ENCODE measurements at places on chromosomes 16 and 17.

DNA sequence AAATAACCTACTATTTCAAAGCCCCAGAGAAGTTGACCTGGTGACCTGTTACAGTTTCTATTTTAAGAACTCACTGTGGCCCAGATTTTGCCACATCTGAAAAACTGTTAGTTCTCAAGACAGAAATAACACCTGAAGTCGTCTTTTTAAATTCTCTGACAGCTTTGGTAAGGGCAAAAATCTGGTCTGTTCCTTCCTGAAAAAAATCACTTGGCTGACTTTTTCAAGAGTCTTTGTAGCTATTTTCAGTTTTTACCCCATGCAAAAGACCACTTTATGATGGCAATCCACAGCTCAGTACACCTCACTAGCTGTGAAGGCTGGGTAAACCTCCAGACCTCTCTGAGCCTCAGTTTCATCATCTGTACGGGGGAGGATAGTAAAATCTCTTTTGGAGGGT is 60.7 kb upstream of the SREBF1 start:
- DNase-seq: no peak

DNA sequence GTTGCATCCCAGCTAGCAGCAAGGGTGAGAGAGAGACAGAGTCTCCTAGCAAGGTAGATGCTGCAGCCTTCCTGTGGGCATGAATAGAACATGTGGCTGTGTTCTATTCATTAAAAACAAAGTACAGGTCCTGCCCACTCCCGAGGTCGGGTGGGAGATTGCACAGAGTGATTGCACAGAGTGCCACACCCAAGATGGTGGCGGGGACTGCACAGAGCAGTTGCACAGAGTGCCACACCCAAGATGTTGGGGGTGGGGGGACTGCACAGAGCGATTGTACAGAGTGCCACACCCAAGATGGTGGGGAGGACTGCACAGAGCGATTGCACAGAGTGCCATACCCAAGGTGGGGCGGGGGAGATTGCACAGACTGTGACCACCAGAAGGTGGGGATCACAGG is 410.8 kb upstream of the EEF2KMT start:
- DNase-seq: no peak

- no peak for DNase-seq
Observed at GRCh38 chr17:79041723-79042420, 17.9 kb downstream of the C1QTNF1 start.

DNA sequence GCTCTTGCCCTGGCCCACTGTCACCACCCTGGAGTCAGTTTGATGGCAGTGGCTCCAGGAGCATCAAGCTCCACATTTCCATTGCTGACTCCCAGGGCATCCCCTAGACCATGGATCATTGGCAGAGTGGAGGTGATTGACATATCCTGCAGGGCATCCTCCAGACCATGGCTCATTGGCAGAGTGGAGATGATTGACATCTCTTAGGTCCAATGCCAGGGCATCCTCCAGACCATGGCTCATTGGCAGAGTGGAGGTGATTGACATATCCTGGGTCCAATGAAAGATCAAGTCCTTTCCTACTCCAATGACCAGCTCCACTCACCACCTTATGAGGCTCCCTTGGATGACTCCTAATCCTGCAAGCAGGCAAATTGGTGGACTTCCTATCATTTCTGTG is 174.3 kb upstream of the NLRP1 start:
- DNase-seq: no peak

DNA sequence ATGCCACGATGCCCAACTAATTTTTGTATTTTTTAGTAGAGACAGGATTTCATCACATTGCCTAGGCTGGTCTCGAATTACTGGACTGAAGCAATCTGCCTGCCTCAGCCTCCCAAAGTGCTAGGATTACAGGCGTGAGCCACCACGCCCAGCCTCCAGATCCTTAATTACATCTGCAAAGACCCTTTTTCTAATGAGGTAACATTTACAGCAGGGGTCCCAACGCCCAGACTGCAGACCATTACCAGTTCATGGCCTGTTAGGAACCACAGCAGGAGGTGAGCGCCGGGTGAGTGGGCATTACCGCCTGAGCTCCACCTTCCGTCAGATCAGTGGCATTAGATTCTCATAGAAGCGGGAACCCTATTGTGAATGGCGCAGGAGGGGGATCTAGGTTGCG is 4.0 kb upstream of the RAB11FIP4 start:
- DNase-seq: no peak

DNA sequence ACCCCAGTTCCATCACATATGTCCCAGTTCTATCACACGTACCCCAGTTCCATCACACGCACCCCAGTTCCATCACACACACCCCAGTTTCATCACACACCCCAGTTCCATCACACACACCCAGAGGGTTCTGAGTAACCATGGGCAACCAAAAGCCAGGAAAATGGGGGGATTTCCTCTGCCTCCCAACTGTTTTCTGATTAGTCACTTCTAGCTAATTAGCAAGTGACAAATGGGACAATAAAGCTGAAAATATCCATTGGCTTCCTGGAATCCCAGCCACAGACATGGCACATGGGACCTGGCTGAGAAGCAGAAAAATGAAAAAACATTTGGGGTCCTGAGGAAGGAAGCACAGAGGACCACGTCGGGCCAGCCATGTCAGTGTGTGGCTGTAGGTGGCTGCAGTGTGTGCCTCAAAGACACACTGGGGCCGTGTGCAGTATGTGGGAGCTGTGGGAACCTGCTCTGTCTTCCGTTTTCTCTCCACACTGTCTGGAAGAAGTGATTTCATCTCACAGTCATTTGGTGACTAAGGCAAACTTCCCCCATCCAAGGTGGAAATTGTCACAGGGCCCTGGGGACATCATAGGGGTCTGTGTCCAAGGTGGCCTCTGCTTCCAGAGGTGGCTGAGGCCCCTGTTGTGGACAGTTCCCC is 106.7 kb downstream of the CMIP start:
- no peak for DNase-seq

- no peak for DNase-seq
Observed at GRCh38 chr17:41042953-41043352, 1.7 kb upstream of the KRTAP1-1 start.

GRCh38 chr17:36813957-36814563 is 123.2 kb upstream of the LHX1 start:
- DNase-seq: no peak

DNA sequence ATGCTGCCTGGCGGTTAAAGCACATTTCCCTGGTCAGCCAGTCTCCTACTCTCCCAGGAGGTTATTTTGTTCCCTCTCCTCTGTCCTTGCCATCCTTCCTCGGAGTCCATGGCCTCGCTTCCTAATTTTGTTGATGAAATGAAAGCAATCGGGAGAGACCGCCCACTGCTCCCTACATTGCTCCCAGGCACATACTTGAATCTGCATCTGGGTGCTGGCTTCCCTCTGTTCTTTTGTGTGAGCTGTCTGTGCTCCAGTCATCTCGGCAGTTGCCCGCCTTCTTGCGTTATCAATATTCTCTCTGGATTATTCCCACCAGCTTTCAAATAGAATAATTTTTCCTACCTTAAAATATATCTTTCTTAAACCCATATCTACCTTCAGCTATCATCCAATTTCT is 11.1 kb downstream of the KRT23 start:
- DNase-seq: no peak

- DNase-seq: no peak
Observed at GRCh38 chr17:50787106-50787505, 19.8 kb upstream of the ANKRD40CL start.

DNA sequence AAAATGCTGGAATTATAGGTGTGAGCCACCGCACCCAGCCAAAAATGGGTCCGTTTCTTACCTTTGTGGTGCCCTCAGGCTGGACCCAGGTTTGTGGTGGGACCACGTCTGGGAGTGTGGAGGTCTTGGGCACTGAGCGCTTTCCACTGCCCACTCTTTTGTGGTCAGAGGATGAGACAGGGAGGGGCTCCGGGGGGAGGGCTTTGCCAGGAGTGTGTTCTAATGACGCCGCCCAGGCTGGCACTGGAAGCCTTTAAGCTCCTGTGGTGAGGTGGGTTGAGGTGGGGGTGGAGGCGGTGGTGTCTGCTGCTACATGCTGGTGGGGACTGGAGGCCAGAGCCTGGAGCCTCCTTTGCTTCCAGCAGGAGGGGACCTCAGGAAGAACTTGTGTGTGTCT is 12.8 kb upstream of the ADCY7 start:
- DNase-seq: no peak

GRCh38 chr16:88796278-88796677 is 7.3 kb upstream of the CDT1 start:
- DNase-seq: no peak

GRCh38 chr17:16440901-16441629 is 25.7 kb downstream of the TRPV2 start:
- DNase-seq: no peak

GRCh38 chr17:19005137-19005773 is 691 bp upstream of the FAM83G start:
- no peak for DNase-seq

Data from stimulated activated CD8-positive, alpha-beta memory T cell treated with anti-CD3 and anti-CD28 coated beads, Interleukin-15, amount 100 ng/mL, for 4 hours (primary cell).